ENCODE measurements at places on chromosomes 2 and 18.

GRCh38 chr2:138090330-138090729, 126.1 kb downstream of the HNMT start:
- H3K36me3 ChIP-seq: no peaks in the 10 kb centered on the region
- H3K4me3 ChIP-seq: no peak overlapping the region
- DNase-seq: no peak
- no peaks in the 10 kb centered on the region for H3K4me1 ChIP-seq
- H3K27me3 ChIP-seq: no peaks in the 10 kb centered on the region
- no peak overlapping the region for H3K27ac ChIP-seq

DNA sequence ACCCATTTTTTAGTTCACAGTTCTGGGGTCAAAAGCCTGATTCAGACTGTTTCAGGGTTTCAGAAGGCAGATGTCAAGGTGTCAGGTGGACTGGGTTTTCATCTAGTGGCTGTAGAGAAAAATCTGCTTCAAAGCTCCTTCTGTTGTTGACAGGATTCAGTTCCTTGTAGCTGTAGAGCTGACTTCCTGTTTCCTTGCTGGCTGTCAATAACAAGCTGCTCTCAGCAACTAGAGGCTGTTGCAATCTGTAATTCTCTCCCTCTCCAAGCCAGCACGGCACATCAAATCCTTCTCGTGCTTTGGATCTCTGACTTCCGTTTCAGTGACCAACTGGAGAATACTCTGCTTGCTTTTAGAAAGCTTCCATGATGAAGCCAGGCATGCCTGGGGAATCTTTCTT, 179.4 kb downstream of the DOK6 start:
- no peaks in the 10 kb centered on the region for H3K27me3 ChIP-seq
- H3K27ac ChIP-seq: peak overlapping the region; percentile 30
- H3K36me3 ChIP-seq: no peaks in the 10 kb centered on the region
- peaks cover 4% of the 10 kb centered on the region for H3K4me1 ChIP-seq
- peak overlapping the region; percentile 28 for H3K4me3 ChIP-seq

DNA sequence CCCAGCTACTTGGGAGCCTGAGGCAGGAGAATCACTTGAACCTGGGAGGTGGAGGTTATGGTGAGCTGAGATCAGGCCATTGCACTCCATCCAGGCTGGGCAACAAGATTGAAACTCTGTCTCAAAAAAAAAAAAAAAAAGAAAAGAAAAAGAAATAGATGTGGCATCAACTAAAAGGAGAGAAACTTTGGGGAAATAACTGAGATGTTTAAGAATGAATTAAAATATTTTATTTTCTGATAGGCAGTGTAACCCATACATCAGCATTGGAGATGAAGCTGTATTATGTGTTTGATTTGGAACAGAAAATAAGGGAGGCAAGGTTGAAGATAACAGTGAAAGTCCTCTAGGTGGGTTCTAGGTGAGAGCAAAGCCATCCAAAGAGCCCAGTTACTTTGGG, 110.7 kb upstream of the HNRNPA3 start:
- no peak for DNase-seq
- no peaks in the 10 kb centered on the region for H3K4me1 ChIP-seq
- H3K27ac ChIP-seq: no peak overlapping the region
- H3K36me3 ChIP-seq: no peaks in the 10 kb centered on the region

- H3K4me1 ChIP-seq: no peaks in the 10 kb centered on the region
- no peaks in the 10 kb centered on the region for H3K27me3 ChIP-seq
- no peaks in the 10 kb centered on the region for H3K36me3 ChIP-seq
Observed at GRCh38 chr2:66813525-66813924, 378.6 kb downstream of the MEIS1 start.

DNA sequence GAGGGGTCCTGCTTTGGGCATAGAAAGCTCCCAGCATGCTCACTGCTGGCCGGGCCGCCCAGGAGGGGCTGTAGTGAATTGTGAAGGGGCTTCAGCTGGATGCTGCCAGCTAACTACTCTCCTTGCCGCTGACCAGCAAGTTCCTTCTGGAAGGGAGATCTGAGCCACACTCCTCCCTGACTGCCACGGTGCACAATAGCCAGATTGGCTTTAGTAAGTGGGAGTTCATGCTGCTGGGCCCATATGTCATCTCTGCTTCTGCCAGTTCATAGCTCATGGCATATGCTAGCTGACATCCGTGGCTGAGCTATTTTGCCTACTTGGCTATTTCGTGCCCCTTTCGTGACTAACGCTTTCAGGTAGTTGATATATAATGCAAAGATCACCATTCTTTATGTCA, 51.6 kb upstream of the ROCK2 start:
- no peak overlapping the region for H3K27ac ChIP-seq
- H3K27me3 ChIP-seq: peaks cover 4% of the 10 kb centered on the region
- H3K4me3 ChIP-seq: no peak overlapping the region
- no peak for DNase-seq

- H3K36me3 ChIP-seq: no peaks in the 10 kb centered on the region
- peaks cover 9% of the 10 kb centered on the region for H3K4me1 ChIP-seq
- no peak overlapping the region for H3K4me3 ChIP-seq
- no peak for DNase-seq
- H3K27me3 ChIP-seq: peaks cover 40% of the 10 kb centered on the region
Observed at GRCh38 chr2:32951672-32952071, 4.9 kb downstream of the LTBP1 start.

DNA sequence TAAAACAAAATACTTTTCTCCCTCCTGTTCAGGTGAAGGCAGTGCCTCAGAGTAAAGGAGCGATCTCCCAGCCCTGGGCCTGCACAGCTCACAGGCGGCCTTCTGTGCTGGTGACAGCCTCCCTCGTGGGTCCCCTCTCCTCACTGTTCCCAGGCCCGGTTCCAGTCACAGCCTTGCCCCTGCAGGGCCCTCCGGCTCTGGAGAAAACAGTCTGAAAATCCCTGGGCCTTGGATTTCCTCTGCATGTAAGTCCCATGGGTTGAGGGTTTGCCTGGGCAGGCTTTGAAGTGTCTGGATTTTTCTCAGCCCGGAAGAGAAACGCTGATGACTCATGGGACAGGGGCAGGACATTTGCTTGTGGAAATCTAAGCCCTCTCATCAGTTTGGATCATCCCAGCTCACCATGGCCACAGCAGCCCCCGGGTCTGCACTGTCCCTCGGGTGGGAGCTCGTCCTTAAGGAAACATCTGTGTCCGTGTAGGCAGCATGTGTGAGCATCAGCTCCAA, 186.1 kb upstream of the RAB12 start:
- H3K4me1 ChIP-seq: no peaks in the 10 kb centered on the region
- DNase-seq: no peak
- no peaks in the 10 kb centered on the region for H3K27me3 ChIP-seq
- H3K27ac ChIP-seq: no peak overlapping the region
- no peaks in the 10 kb centered on the region for H3K36me3 ChIP-seq

DNA sequence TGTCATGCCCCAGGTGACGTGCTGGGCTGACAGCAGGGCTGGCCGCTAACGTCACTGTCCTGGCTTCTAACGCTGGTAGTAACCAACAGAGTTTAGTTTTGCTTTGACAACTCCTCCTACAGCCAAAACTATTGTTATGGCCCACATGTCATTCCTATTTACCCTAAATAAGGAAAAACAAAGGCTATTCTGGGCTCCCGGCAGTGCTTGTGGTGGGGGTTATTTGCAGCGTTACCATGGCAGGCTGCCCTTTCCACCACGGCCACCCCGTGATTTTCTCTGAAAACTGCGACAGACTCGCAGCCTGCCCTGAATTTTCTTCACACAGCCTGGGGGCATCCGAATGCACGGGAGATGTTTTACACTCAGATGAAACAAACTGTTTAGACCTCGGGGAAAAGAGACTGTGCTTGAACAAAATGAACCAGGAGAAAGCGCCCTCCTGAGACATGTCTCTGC, 115.2 kb downstream of the FAM210A start:
- H3K4me1 ChIP-seq: peaks cover 80% of the 10 kb centered on the region
- H3K4me3 ChIP-seq: peak overlapping the region; percentile 92
- DNase-seq: no peak
- H3K27ac ChIP-seq: peak overlapping the region; percentile 99

- H3K27me3 ChIP-seq: no peaks in the 10 kb centered on the region
- H3K4me3 ChIP-seq: no peak overlapping the region
- no peaks in the 10 kb centered on the region for H3K4me1 ChIP-seq
- no peak for DNase-seq
Observed at GRCh38 chr2:69703189-69703588, 38.7 kb upstream of the ANXA4 start.

GRCh38 chr2:119522671-119523070, 1.6 kb downstream of the SCTR start:
- no peaks in the 10 kb centered on the region for H3K4me1 ChIP-seq
- H3K27ac ChIP-seq: no peak overlapping the region
- no peak overlapping the region for H3K4me3 ChIP-seq
- H3K36me3 ChIP-seq: peaks cover 1% of the 10 kb centered on the region

DNA sequence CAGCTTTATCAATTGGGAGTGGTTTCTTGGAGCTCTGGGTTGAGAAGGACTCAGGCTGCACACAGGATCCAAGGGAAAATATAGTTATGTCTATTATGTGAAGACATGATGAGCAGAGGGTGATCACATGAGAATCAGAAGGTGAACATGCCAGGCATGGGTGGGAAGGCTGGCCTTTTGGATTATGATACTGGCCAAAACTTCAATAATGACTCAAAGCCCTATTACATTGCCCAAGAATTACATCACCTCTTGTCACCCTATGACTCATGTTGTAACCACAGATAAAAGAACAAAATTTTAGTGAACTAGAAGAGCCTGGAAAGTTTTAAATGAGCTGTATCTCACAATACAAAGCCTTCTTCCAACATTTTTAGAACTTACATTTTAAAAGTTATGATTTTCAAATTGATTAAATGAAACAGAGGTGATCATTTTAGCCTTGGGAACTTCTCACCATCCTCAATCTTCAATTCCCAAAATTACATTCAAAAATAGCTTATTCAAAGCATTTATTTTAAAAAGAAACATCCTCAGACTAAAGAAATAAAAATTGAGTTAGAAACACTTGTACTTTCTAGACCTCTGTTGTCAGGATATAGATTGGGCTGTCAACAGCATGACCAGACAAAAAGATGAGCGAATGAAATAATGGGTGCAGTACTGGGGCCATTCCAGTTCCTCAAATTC, 428.3 kb downstream of the MBD2 start:
- H3K4me3 ChIP-seq: no peak overlapping the region
- no peaks in the 10 kb centered on the region for H3K36me3 ChIP-seq
- H3K27me3 ChIP-seq: no peaks in the 10 kb centered on the region
- H3K27ac ChIP-seq: no peak overlapping the region
- no peak for DNase-seq
- H3K4me1 ChIP-seq: no peaks in the 10 kb centered on the region

DNA sequence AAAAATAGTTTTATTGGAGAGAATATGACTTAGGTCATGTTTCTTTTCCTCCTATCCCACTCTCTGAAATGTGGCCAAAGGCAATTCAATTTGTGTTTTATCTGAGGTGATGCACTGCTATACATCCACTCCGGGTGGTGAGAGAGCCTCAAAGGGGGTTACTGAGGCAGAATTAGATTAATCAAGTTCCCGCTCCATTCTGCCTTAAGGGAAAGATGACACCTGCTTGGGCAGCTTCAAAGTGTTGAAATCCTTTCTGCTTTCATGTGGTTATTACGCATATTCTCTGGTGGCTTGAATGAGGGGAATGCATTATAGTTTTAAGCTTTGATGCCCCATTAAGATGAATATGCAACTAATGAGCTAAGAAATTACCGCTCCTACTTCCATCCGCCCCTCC, 213.0 kb upstream of the TMEFF2 start:
- DNase-seq: no peak
- H3K36me3 ChIP-seq: no peaks in the 10 kb centered on the region
- no peaks in the 10 kb centered on the region for H3K27me3 ChIP-seq
- H3K4me3 ChIP-seq: no peak overlapping the region

- no peak for DNase-seq
- H3K4me1 ChIP-seq: peaks cover 41% of the 10 kb centered on the region
- peak overlapping the region; percentile 46 for H3K27ac ChIP-seq
- H3K27me3 ChIP-seq: no peaks in the 10 kb centered on the region
- H3K4me3 ChIP-seq: no peak overlapping the region
- H3K36me3 ChIP-seq: peaks cover 9% of the 10 kb centered on the region
Observed at GRCh38 chr2:234267534-234267933, 217.0 kb downstream of the SPP2 start.

GRCh38 chr2:225008935-225009334, 33.3 kb downstream of the DOCK10 start:
- DNase-seq: no peak
- H3K4me3 ChIP-seq: peak overlapping the region; percentile 11
- H3K27ac ChIP-seq: no peak overlapping the region
- H3K27me3 ChIP-seq: no peaks in the 10 kb centered on the region
- H3K36me3 ChIP-seq: peaks cover 21% of the 10 kb centered on the region
- H3K4me1 ChIP-seq: peaks cover 55% of the 10 kb centered on the region

DNA sequence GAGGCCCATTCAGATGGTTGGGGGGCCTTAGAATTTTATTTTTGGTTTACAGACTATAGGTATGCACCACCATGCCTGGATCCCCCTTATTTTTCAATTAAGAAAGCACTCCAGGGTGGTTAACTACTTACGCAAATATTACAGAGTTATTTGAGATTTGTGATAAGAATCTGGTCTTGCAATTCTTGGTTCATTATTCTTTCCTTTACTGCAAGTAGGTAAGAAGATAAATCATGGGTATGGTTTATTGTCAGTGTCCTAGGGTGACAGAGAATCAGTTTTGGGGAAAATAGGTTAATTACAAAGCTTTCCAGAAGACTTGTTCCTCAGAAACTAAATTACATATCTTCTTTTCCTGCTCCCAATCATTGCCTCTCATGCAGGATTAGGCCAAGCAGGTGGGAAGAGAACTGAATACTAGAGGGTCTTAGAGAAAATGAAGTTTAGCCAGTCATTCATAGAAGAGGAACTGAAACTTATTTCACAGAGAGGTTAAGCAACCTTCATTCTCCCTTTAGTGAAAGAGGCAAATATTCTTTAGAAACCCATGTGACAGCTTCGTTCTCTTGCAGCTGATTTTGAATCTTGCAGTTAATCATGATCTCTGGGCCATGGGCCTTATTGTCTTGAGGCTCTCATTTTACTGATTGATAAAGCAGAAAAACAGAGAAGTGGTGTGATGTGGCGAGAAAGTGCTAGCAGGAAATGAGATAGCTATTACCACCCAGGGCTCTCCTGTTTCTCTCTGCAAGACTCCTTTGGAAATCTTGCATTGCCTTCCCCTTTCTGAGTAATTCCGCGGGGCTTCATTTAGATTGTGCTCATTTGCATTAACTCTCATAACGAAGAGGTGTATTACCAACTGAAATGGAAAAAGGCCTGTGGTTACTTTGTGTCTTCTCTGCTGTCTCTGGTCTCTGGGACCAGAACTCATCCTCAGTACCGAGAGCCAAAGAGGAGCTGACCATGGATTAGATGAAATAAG, 44.8 kb upstream of the ARHGAP25 start:
- H3K27ac ChIP-seq: peak overlapping the region; percentile 68
- no peak for DNase-seq
- peak overlapping the region; percentile 41 for H3K4me3 ChIP-seq
- peaks cover 7% of the 10 kb centered on the region for H3K36me3 ChIP-seq
- peaks cover 6% of the 10 kb centered on the region for H3K27me3 ChIP-seq
- peaks cover 16% of the 10 kb centered on the region for H3K4me1 ChIP-seq

- DNase-seq: no peak
- H3K27ac ChIP-seq: peak overlapping the region; percentile 69
- peaks cover 3% of the 10 kb centered on the region for H3K4me1 ChIP-seq
- H3K36me3 ChIP-seq: no peaks in the 10 kb centered on the region
- H3K27me3 ChIP-seq: no peaks in the 10 kb centered on the region
- H3K4me3 ChIP-seq: no peak overlapping the region
Observed at GRCh38 chr2:41160439-41160838, 708.5 kb upstream of the SLC8A1 start.

All from activated naive CD8-positive, alpha-beta T cell treated with anti-CD3 and anti-CD28 coated beads, Interleukin-2, amount 10 ng/mL, durations not matched to agents 7 days and 5 days (primary cell).